ENCODE measurements at places on chromosomes 3 and 15.

GRCh38 chr15:39030291-39031070, 465.9 kb upstream of the RASGRP1 start:
- DNase-seq = no peak

GRCh38 chr3:138941259-138941885, 5.6 kb downstream of the FOXL2 start:
- DNase-seq = peak; percentile 39

DNA sequence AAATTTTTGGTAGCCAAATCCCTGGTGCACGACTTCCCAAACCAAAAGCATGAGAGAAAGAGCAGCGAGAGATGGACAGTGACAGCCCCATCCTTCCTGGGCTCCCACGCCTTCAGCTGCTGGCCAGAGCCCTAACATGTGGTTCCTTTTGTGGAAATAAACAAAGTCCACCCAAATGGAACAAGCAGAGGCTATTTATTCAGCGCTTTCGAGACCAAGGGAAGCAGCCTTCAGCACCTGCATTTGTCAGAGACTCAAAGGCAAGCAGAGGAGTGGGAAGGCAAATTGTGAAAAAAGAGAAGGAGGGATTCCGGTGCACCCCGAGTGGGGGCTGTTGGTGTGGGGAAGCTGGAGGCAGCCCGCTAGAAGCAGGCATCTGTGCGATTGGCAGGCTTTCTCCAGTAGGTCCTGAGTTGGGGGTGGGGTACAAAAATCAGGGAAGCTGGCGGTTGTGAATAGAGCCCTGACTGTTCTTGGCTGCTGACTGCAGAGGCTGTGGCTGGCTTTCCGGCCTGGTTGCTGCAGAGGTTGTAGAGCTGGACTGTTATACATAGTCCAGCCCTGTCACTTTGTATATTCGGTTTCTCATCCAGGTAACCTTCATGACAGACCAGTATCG, 427.2 kb downstream of the OCA2 start:
- DNase-seq = no peak

GRCh38 chr3:106338582-106339214, 469.9 kb upstream of the CBLB start:
- DNase-seq = no peak

DNA sequence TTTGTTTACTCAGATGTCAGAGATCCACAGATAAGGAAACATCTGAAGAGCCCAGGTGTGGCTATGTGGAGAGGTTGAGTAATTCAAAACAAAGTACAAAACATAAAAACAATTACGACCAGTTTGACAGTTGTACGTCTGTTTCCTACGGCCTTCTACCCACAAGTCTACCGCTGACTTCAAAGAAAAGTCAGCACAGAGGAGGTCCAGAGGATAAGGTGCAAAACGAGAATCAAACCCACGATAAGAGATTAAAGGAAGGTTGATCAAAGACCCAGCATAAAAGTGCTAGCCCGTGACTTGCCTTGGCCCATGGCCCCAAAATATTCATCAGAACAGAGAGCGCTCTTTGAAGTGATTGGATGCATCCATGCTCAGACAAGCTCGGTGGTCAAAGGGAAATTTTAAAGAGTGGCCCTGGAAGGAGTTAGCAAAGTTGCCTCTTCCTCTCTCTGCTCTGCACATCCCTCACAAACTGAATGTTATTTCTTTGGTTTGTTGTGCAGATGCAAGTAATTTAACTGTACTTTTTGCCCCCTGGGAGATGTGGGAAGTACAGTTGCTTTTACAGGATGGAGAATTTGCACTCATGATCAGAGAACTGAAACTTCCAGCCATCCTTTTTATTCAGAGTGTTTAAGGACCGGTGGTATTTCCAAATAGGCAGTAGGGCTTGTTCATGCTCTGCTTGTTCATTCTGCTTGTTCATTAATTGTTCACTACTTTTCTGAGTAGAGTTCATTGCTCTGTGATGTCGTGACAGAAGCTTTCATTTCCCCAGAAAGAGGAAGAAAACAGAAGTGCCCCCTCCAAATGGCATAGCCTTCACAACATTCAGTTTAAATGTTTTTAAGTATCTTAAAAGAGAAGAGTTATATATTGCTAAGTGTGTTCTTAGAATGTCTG, 31.1 kb downstream of the MME start:
- DNase-seq = no peak

DNA sequence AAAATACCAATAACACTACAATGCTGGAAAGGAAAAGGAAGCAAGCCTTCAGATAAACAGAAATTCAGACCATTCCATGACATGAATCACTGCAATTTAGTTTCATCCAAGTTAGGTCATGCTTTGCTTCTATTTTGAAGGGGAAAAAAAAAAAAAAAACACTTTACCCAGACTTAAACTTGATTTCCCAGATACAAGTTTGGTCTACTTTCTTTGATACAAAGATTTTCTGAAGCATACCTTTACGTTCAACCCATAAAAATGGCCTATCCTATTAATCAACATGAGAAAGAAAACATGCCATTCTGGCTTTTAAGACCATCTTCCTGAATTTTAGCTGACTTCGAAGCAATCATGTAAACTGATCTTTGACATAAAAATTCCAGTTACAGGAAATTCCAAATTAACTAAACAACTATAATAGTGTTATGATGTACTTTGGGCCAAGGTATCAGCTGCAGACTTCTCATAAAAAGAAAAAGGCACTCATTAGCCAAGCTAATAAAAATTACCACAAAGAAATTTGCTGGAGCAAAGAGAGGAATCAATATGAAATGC, 12.6 kb downstream of the OSBPL10 start:
- DNase-seq = no peak

DNA sequence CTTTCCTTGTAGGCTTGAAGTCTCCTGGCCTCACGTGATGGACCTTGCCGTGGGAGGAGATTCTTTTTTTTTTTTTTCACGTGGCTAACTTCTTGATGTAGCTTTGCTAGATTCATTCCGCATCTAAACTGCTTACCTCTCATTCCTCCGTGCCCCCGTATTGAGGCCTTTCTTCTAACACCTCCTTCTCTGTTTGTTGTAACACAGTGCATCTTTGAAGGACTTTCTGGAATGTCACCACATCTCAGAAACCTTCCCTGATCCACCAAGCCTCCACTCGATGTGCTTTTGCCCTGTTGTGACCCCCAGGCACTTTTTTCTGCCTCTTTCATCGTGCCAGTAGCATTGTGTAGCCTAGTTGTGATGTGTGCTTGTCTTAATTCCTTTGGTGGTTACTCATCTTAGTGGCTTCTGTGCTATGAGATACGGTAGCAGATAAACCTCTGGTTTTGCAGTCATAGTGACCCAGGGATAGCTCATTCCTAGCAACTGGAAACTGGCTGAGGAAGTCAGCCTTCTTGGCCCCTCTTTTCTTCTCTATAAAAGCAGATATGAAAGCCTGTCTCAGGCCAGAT, 1.6 kb upstream of the BNC1 start:
- no peak for DNase-seq

GRCh38 chr3:103924544-103924943, 1442.2 kb upstream of the ALCAM start:
- no peak for DNase-seq

DNA sequence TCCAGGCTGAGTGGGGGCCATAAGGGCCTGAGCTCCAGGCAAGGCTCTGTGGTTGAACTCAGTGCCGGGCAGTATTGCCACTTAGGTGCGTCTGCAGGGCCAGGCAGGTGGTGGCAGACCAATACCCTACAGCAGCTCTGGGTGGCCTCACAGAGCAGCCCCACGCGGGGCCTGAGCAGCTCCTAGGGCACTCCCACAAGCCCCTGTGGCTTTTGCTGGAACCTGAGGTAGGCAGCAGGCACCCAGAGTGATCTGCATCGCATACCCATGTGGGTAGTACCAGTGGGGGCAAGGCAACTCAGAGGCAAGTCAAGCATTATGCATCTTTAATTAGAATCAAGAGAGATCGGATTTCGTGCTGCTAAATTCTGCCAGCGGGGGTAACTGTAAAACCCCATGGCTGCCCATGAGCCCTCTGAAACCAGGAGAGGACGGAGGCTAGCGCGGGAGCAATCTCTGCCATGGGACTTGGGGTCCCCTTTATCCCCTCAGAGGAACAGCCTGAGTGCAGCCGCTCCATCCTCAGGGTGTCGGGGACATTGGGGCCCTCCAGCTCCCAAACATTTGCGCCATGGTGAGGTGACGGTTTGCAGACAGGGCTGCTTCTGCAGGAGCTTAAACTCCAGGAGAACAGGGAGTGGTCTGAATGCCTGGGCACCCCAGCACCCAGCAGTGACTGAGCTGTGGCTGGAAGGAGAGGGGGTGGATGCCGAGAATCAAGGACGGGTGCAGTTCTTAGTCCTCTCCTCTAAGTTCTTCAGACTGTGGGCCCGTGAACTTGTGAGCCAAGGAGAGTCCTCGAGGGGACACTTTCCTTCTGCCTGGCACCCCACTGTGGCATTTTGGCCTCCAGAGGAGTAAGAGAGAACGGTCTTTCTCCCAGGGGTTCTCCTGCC, 62.4 kb upstream of the PCSK6 start:
- DNase-seq = no peak

GRCh38 chr3:117063930-117064329, 354.4 kb downstream of the TUSC7 start:
- DNase-seq = no peak

DNA sequence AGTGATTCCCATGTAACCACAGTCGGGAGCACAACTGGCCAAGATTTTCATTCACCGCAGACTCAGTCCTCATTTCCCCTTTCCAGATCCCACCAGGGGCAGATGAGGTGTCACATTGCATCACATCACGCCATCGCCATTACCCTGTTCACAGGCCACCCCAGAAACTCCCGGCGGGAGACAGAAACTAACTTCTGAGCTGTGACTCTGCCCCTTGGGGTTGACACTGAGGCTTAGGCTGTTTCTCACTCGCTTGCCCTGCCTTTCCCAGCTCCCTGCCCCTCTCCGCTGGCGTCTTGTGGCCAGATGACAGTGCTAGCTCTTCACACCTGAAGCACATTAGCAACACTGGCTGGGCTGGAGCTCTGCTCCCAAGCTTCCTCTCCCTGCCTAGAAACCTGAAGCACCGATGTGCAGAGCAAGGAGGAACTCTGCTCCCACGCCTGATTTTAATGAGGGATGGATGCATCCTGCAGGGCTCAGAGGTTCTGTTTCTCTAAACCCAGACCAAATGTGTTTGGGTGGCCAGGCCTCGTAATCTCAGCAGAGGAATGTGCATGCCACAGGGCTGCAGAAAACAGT, 88.8 kb upstream of the CTDSPL start:
- DNase-seq = no peak

GRCh38 chr3:44669760-44670159, 21.2 kb downstream of the ZNF35 start:
- no peak for DNase-seq

DNA sequence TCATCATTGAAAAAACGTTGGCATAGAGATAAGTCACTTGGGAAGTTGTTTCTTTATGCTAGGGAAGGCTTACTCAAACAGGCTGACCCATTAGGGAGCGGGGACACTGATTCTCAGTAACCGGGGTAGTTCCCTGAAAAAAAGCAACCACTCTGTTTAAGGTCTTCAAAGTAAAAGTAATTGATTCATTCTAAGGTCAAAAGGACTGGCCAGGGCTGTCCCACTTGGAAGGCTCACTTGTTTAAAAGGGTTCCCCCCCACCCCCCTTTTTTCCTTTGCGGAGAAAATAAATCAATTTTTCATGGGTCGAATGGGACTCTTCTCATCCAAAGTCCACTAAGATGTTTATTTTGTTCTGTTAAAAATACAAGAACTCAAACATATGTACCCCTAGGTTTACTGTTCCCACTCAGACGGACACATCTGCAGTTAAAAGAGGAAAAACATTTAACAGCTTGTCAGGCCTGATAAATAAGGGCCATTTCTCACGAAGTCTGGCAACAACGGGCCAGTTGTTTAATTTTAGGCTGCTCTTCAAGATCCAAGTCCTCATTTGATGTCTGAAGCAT, 53.0 kb downstream of the ARHGEF3 start:
- no peak for DNase-seq

Measured in activated naive CD8-positive, alpha-beta T cell treated with anti-CD3 and anti-CD28 coated beads for 36 hours (primary cell).